ENCODE measurements at places on chromosomes 2 and 18. TPM values are rescaled to one million over a fixed set of nuclear protein-coding genes. Genes with fewer than 3 reads are reported as not detected.

ICA1L gene
- total RNA-seq: 4.2 TPM

GPR39 gene
- 1.4 TPM for total RNA-seq

TIA1 gene
- 42.2 TPM for total RNA-seq

CCDC121 gene
- total RNA-seq: 3.8 TPM

REG3A gene
- total RNA-seq: 1.8 TPM

PKDCC gene
- 8.5 TPM for total RNA-seq

UGT1A4 gene
- 1.8 TPM for total RNA-seq

VWA3B gene
- total RNA-seq: not detected

FEV gene
- not detected for total RNA-seq

DNA sequence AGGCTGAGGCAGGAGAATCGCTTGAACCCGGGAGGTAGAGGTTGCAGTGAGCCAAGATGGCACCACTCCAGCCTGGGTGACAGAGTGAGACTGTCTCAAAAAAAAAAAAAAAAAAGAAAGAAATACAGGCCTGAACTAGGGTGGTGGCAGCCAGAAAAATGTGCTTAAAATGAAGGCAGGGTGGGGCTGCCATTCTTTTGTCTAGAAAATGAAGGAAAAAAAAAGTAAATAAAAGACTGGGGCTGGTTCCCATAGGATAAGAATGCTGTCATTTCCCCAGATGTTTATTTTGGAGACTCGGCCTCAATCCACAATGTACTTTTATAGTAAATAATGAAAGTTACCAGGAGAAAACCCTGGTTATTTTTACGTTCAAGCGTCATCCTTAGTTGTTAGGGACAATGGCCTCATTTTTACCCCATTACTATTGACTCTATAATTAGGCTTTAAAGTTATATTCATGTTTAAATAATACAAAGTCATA is 58.9 kb downstream of the ATP8B1 start:
- no peak for DNase-seq

GRCh38 chr2:70923378-70924015 is 12.2 kb upstream of the ATP6V1B1 start:
- peak; percentile 38 for DNase-seq

- DNase-seq: peak; percentile 31
Observed at GRCh38 chr18:48813833-48814489, 136.8 kb downstream of the SMAD7 start.

GRCh38 chr2:114083717-114084387 is 194.0 kb downstream of the ACTR3 start:
- DNase-seq: no peak

DNA sequence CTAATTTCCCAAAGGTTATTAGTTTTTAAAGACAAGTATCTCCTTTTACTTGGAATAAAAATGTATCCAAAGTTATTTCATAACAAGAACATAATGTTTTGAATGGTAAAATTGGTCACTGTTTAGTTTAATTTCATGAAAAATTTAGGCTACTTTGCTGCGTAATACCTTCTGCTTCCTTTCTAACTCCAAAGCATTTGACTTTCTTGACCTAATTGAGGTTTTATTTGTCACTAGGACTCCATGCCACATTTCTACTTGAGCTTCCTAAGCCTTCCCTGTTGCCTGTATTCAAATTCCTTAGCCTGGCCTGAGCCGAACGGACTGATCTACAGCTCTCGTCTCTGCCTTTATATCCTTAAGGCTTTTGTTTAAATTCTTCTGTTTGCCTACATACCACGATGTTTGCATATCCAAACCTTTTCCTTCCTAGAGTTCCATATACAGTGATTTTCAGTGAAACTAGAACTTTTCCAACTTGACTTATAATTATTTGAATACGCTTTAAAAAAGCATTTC is 25.1 kb downstream of the ARMC9 start:
- DNase-seq: no peak

- no peak for DNase-seq
Observed at GRCh38 chr18:34887881-34888580, 153.2 kb upstream of the MAPRE2 start.

DNA sequence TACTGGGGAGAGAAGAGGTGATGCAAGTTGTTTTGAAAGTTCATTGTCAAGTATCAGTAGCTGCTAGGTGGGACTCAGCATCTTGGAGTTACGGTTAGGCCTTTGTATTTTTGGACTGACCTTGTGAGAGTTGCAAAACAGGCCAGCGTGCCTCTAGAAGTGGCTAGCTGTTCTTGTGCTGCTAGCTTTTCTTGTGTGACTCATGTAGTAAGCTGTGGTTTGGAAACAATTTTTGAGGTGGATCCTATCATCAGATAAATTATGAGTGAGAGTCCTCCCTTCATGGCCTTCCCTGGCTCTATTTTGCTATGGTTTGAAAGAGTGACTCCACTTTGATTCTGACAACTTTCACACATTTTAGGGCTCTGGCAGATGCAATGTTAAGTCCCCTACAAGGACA is 409.2 kb upstream of the HS6ST1 start:
- DNase-seq: no peak
